ENCODE measurements at places on chromosomes 16 and 17. TPM values are rescaled to one million over a fixed set of nuclear protein-coding genes. Genes with fewer than 3 reads are reported as not detected.

PKMYT1 gene
- 23.9 TPM for total RNA-seq

ENPP7 gene
- 17.2 TPM for total RNA-seq

CTRB2 gene
- not detected for total RNA-seq

SLC6A2 gene
- total RNA-seq = not detected

FOXN1 gene
- total RNA-seq = not detected

IL17C gene
- total RNA-seq = not detected

NOL11 gene
- total RNA-seq = 25.9 TPM

KRTAP16-1 gene
- total RNA-seq = not detected

PDP2 gene
- 27.9 TPM for total RNA-seq

COL1A1 gene
- total RNA-seq = 45.1 TPM

TMEM204 gene
- total RNA-seq = 10.7 TPM
